ENCODE measurements at places on chromosomes 11 and 22.

- DNase-seq: no peak
These were observed 2.6 kb upstream of the P2RY2 start for GRCh38 chr11:73215191-73216134.

DNA sequence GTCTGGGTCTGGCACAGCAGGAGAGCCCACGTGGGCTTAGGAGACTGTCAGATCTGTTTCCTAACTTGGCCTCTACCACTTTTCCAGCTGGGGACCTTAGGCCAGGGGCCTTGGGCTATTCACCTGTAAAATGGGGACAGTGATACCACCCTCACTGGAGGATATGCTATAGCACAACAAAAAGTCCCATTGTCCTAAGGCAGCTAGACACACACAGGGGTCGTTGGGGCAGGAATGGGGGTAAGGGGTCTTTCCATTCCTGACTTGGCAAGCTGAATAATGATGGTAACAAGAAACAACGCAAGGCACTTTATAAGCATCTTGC lies 2.6 kb upstream of the SH3BP1 start:
- no peak for DNase-seq

DNA sequence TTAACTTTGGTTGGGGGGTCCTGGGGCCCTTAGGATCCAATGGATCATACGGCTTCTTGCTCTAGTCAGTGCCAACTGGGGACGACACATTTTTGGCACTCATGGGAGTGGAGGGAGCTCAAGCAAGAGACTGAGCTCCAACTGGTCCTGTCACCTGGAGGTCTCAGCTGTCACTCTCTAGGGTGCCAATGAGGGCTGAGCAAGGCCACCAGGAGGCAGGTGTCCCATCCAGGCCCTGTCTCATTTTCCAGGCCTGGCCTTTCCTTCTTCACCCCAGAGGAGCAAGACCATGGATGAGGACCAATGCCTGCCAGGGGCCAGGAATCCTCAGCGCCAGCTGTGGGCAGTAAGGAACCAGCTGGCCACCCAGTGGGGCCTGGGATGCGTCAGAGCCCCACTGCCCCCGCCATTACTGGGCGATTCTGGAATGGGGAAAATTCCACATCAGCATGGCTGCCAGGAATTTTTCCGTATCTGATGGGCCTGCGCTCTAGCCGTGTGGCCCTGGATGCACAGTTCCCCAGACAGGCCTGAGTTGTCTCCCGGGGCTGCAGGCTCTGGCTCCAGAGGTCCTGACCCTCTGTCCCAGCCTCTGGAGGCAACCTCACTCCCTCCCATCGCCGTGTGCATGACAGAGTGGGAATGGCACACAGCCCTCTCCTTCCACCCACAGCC lies 669 bp upstream of the GAL3ST1 start:
- no peak for DNase-seq

DNA sequence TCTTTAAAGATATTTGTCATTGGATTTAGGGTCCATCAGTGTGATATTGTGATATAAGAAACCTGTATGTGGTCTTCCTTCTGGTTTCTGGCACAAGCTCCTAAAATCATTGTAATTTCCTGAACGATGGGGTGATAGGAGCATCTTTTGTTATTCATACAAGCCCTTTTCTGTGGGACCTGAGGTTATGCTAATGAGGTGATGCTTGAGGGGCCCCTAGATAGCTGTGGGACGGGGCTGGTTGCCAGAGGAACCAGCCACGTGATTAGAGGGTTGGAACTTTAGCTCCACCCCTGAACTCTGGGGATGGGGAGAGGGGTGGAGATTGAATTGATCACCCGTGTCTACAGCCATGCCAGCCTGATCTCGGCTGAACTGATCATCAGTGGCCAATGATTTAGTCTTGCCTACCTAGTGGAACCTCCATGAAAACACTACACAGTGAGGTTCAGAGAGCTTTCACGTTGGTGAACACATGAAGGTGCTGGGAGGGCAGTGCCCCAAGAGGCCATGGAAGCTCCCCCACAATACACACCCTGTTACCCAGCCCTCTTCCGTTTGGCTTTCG lies 62.8 kb downstream of the BCR start:
- DNase-seq: no peak

- no peak for DNase-seq
These were observed 9.9 kb upstream of the CXCR5 start for GRCh38 chr11:118873804-118874203.

DNA sequence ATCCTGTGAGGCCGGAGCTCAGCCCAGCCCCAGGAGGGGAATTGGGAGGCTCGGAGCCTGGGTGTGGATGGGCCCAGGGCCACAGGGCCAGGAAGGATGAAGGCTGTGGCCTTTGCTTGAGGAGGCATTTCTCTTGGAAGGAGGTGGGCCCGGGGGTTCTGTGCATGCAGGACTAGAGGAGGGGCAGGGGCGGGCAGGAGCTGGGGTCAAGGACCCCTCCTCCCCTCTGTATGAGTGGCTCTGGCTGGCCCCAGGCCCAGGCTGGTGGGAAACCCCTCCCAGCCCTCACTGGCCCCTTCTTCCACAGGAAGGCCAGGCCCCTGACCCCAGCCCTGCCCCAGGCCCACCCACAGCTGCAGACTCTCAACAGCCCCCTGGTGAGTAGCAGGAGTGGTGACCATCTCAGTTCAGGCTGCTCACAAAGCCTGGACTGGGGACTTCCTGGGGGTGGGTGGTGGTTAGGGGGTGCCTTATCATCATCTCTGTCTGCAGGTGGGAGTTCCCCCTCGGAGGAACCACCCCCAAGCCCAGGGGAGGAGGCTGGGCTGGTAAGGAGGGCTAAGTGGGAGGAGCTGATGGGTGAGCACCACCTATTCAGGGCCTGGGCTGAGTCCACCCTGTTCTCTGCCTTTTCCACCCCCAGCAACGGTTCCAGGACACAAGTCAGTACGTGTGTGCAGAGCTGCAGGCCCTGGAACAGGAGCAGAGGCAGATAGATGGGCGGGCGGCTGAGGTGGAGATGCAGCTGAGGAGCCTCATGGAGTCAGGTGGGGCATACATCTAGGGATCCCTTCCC lies 6.0 kb downstream of the KCNK7 start:
- DNase-seq: no peak

DNA sequence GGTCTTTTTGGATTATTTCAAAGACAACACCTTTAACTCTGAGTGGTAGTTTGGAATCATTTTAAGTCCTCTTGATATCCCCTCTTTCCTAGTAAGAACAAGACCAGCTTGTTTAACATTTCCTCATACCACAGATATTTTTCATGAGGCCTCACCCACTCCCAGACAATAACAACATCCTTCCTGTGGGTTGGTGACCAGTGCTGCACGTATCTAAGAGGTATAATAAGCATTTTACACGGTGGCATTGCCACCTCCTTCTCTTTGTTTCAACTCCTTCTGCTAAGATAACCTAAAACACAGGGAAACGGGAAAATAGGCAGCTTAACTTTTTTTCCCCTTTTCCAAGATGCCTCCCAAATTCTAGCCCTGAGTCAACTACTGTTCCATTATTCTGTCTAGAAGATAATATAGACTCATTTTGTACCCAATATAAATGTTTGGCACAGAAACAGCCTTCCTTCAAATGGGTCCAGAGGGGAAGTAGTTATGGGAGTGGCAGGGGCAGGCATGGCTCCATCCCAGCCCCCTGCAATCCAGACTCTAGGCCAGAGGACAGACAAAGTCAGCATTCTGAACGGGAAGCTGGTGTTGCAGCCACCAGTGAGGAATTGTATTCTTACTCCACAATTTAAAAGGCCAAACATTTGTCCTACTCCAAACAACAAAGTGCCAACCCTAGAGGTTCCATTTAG lies 28.5 kb downstream of the MAML2 start:
- DNase-seq: no peak

All from G401 (cell line).